Right renal pelvis (tissue), 4 donors: ENCODE measurements at places on chromosomes 3 and 15.

DNA sequence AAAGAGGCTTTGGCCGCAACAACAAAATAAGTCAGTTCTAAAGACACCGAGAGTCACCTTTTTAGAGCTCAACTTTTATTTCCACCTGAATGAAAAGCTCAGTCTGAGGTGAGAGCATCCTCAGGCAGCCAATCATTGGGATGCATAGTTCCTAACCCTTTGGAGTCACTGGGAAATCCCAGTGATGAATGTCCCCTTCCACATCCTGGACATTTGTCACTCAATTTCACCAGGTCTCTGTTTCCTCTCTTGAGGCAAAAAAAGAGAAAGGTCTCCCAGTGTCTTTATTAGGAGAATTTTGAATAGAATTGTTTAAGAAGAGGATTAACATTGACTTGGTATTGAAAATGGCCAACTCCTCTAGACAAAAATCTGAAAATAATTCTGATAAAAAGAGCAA lies 137.5 kb upstream of the SPRED1 start:
- no peak for DNase-seq

DNA sequence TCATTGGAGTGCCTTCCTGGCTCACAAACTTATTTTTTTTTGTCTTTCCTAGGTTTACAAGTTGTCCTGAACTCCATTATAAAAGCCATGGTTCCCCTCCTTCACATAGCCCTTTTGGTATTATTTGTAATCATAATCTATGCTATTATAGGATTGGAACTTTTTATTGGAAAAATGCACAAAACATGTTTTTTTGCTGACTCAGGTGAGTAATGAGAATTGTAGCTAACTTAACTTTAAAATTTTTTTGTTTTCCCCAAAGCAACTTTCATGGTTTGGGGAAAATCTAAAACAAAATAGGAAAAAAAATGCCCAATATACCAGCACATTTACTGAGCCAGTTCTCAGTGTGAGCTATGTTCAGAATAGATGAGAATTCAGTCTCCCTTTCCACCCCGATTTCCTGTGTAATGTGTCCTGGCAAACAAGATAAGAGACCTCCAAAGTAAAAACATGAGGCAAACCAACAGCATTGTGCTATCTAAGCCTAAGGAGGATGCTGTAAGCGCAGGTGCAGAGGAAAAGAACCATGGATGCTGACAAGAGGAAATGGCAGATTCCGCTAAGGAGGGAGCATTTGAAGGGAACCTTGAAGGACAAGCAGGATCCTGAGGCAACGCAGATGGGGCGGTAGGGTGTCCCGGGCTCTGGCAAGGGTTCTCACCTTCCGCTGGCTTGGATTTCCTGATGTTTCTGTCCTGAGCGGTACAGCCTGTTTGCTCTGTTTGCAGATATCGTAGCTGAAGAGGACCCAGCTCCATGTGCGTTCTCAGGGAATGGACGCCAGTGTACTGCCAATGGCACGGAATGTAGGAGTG lies 171.4 kb downstream of the CACNA1D start:
- DNase-seq = no peak

DNA sequence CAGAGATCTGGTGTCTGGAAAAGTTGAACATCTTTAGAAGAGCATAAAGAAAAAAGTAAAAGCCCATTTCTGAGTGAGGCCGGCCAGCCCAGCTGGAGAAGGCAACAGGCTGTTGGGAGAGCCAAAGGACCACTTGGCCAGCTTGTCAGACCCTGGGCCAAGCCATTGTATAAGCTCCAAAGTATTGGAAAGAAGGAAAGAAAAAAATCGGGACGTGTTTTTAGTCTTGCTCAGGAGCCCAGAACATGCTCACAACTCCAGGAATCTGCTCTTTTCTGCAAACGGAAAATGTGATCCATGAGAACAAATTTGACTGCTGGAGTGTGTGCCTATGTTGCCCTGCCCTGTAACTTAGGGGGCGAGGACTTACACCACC lies 10.4 kb upstream of the CLPX start:
- no peak for DNase-seq

DNA sequence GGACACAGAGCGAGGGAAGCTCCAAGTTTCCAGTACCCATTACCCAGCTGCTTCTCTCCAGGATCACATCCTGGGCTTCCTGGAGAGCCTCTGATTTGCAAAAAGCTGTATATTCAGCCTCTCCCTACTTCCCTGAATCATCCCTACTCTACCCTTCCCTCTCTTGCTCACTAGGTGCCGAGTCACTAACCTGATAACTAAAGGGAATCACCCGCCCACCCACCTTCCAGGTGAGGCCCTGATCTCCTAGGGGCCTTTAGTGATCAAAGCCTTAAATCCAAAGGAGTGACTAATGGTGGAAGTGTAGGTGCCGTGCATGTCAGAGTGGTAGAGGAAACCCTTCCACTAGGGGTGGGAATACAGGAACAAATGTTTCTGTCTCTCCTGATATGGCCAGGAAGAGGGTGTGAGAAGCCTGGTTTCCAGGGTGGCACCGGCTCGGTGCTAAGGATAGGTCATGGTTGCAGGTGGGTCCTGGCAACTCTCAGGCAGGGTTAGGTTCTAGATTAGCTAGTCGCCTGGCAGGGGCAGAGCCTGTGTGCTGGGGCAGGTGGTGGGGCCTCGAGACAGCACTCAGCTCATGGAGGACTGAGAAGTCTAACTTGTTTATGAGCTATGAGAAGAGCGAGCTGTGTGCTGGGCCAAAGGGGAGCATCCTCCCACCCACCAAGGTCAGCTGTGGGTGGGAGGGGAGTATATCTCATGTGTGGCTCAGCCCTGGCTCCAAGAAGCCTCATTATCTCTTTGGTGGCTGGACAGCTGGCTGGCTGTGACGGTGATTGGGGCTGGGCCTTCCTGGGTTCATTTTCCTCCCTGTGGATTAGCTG lies 10.1 kb downstream of the SEMA7A start:
- no peak for DNase-seq

DNA sequence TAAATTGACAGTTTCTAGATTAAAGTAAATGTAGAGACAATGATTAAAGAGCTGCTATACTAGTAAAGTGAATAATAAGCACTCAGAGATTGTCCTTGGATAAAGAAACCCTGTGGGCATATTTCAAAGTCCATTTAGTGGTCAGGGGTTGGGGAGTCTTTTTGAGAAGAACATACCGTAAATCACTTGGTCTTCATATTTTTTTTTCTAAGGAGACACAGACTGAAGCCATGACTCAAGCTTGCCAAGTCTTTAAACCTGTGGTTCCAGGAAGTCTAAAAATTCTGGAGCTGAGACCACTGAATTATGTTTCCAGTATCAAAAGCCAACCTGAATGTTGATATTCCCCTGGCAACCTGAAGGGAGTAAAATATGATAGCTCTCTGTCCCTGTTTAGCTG lies 171.0 kb downstream of the TPRG1 start:
- DNase-seq = no peak

DNA sequence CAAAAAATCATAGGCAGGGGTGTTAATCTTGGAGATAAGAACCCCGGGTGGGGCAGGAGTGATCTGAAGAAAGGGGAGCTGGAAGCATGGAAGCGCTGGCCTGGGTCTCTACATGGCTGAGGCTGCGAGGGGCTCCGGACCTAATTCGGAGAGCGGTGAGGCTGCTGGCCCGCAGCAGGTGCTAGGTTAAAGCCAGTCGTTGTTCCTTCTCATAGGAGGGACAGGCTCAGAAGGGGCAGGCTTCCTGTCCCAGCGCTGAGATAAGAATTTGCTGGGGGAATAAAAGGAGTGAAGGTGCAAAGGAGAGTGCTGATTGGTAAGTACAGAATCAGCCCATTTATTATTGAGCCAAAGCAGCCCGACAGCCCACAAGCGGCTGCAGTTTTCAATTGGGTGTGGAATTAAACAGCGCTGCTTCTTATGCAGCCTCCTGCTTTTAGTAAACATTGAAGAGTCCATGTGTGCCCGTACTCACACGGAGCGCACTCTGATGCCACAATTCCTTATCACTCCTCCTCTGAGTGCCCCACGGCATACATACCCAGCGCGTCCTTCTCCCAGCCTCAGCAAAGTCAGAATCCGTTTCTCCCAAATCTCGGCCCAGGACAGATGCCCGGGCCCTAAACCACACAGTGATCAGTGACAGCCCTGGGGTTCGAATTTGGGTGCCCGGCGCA lies 17.1 kb downstream of the CHST13 start:
- no peak for DNase-seq

DNA sequence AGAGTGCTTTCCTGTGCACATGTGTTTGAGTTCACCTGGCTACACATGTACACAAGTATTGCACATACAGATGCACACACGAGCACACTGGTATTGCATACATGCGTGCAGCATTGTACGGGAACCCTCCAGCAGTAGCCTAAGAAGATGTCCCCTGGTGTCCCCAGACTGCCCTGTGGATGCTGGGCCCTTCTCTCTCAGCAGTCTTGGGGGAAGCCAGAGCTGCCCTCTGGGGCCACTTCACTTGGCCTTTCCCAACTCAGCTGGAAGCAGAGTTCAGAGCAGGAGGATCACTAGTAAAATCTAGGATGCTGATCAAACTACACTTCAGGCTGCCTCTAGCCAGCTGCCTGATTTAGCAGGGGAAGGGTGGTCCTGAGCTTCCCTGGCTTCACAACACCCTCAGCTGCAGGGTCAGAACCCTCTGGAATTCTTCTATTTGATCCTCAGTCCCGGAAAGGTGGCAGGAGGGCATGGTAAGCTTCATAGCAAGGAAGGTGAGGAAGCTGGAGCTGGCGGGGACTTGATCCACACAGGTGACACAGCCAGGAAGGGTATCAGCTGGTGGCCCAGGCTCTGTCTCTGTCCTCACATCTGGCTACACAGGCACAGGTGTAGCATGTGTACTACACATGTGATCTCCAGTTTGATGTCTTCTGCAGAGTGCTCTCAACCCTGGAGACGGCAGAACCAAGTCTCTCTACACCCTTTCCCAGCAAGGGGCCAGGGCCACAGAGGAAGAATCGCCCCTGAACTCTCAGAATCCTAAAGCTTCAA lies 36.5 kb downstream of the KLF15 start:
- DNase-seq = no peak
